GM12891 (cell line): ENCODE measurements at places on chromosomes 12 and 14.

- no peak for DNase-seq
Observed at GRCh38 chr14:35444104-35444503, 39.6 kb upstream of the NFKBIA start.

GRCh38 chr12:96157427-96157826 is 36.7 kb upstream of the ELK3 start:
- DNase-seq, result no peak

DNA sequence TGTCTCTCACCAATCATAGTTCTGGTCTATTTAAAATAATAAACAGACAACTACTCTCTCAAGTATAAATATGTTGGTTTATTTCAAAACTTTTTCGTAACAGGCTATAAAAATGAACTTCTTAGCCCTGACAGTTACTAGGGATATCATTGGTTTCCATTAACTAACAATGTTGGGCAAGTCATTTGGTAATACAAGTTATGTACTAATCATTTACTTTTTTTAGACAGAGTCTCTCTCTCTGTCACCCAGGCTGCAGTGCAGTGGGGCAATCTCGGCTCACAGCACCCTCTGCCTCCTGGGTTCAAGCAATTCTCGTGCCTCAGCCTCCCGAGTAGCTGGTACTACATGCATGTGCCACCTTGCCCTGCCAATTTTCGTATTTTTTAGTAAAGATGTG is 14.6 kb upstream of the KANSL2 start:
- no peak for DNase-seq

GRCh38 chr14:79436335-79436734 is 775.0 kb downstream of the DIO2 start:
- no peak for DNase-seq

DNA sequence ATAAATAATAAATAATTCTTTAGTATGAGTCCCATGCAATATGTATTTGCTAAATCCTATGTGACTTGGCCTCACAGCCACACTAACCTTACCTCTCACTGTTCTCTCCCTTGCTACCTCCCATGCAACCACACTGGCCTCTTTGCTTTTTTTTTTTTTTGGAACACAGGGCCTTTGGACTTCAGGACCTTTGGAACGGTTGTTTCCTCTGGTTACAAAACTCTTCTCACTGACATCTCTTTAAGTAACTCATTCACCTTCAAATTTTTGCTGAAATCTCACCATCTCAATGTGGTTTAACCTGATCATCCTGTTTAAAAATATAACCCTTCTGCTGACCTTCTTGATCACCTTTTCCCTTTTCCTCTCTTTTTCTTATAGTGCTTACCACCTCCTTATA is 194.0 kb downstream of the SSPN start:
- no peak for DNase-seq

- DNase-seq, result no peak
Observed at GRCh38 chr12:108821407-108822397, 35.7 kb downstream of the SSH1 start.

DNA sequence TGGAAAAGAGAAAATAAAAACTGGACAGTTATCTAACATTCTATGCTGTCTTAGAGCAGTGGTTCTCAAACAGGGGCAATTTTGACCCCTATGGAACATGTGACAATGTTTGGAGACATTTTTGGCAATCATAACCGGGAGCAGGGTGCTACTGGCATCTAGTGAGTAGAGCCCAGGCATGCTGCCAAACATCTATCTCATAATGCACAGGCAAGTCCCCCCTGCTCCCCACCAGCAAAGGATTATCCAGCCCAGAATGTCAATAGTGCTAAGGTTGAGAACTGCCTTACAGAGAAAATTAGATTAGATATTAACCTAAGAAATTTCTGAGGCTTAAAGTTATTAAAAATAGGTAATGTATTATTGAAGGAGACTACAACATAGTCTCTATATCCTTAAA is 22.9 kb upstream of the CATSPERB start:
- DNase-seq, result no peak

DNA sequence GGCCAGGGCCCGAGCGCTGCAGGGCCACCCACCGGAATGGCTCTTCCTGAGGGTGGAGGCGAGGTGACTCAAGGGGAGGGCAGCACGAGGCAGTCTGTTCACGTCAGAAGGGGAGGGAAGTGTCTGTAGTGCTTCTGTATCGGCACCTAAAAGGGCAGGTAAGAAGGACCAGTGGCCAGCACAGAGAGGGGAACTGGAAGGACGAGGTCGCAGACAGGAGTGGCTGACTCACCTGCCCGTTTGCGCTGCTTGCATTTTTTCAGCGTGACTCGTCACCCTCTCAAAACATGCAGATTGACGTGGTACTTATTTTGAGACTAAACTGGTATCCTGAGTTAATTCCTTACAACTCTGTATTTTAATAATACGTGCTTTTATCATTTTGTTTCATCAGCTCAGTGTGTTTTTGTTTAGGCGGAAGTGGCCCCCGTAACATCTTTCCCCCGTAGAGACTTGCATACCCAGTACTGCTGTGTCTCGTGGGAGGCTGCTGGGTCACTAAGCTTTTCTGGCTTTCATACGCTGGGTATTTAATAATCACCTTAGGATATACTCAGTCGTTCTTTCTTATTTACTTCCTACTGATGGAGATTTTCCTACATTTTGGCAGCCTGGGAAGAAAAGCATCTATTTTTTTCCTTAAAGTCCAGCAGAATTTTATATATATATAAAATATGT is 26.4 kb downstream of the SFSWAP start:
- no peak for DNase-seq

GRCh38 chr14:41875116-41875515 is 268.4 kb downstream of the LRFN5 start:
- DNase-seq, result no peak

DNA sequence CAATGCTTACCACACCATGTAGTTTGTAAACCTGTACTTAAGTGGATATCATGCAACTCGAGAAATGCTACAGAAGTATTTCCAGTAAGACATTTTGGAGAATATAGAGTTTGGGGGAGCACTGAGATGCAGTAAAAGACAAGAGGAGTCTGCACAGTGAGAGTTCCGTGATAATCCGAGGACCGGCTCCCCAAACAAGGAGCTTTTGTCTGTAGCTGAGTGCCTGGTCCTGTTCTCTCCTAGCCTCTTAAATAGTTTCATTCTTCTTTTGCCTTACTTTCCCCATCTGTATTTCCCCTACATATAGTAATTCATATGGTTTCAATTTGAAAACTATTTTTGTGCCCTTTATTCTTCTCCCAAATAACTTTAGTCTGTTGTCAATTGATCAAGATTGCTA is 364.1 kb downstream of the EGLN3 start:
- DNase-seq, result no peak

DNA sequence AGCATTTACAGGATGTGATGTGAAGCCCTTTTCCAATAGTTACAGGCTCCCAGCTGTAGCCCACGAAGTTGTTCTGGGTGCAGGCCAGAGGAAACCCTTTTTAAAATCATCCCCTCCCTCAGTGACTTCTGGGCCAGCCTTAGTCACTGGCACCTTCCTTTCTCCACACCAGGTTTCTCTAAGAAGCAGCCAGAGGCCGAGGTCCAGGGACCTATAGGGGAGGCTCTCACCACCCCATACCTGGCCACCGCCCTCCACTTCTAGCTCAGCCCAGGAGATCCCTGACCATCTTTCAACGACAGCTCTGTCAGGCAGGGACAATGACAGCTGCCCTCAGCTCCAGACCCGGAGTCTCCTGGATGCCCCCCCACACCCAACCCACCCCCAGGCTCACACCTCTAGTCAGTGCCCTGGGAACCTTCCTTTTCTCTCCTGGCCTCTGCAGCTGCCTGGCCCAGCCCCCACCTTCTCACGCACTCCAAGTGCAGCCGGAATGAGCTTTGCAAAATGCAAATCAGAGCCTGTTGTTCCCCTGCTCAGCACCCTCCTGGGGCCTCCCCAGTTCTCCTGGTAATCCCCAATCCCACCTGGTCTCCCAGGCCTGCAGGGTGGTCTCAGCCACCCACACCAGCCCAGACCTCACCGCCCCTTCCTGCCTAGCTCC is 46.7 kb downstream of the TESC start:
- no peak for DNase-seq

GRCh38 chr12:32254260-32254956 is 144.9 kb upstream of the FGD4 start:
- no peak for DNase-seq

GRCh38 chr12:66189889-66190288 is 875 bp downstream of the IRAK3 start:
- DNase-seq, result no peak

GRCh38 chr14:27002179-27002578 is 404.3 kb upstream of the NOVA1 start:
- DNase-seq, result no peak

DNA sequence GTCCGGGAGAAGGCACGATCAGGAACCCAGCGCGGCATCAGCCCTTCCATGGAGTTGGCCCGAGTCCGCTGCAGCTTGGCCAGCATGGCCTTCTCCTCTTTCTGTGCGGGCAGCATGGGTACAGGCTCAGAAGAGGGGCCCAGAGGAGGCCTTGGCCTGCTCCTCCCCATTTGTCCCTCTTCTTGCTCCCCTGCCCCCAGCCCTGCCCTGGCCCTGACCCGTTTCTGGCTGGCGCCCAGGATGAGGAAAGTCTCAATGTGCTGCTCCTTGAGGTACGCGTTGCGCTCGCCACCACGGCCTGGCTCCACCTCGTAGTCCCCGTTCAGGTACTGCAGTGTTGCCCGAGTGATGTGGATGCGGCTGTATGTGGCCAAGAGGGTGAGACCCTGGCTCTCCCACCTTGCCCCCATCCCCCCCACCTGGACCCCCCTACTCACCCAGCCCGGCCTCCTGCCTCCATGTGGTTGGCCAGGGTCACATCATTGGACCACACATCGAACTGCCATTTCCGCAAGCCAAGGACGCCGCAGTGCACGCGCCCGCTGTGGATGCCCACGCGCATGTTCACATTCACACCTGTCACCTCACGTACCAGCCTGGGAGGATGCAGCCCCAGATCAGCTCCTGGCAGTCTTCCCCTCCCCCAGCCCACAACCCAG is 12.8 kb downstream of the ADCY6 start:
- DNase-seq, result no peak

- DNase-seq, result no peak
Observed at GRCh38 chr12:28998662-28999120, 150.4 kb upstream of the FAR2 start.

DNA sequence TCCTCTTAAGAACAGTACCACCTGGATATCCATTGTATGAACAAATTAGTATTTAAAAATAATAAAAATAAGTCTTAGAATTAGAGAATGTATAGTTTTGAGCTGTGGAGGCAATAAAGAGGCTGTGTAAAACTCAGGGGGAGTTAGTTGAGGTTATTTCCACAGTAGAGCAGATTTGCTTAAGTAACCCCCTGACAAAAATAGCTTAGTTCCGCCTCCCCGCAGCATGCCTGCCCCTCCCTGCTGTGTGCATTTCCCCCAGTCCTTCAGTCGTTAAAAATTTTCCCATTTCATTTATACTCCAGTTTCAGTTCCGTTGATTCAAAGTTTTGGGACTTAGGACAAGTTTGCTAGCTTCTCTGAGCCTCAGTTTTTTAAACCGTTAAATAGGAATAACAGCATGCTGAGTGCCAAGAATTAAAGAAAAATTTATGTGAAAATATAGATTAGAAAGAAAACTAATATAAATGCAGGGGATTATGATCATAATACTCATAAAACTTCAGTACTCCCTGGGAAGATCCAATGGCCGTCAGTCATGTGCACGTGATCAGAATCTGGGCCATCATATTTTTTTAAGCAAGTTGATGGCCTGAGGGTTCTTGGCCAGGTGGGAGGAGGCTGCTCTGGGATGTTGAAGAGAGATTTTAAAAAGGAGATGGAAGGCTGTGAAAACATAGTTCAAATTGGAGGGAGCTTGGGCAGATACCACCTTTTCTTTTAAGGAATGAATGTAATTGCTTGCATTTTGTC is 14.5 kb upstream of the SLC38A2 start:
- no peak for DNase-seq

GRCh38 chr12:98559666-98560065 is 33.8 kb upstream of the SLC25A3 start:
- DNase-seq, result no peak

DNA sequence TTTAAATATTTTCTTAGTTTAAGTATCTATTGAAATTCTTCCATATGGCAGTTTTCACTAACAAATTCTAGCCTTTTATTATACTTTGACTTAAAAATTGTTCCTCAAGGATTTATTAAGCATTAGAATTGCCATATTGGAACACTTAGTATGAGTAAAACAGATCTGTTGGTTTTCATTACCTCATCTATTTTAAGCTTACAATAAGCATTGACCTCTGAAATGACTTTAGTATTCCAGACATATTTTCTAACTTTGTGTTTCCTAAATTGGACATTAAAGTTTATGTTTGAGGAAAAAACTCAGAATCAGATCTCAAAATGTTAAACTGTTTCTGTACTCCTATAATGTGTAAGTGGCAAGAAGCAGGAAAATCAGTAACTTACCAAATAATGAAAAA is 48.4 kb downstream of the CSRP2 start:
- no peak for DNase-seq

- DNase-seq, result no peak
Observed at GRCh38 chr14:103223818-103224352, 100.6 kb downstream of the TNFAIP2 start.

DNA sequence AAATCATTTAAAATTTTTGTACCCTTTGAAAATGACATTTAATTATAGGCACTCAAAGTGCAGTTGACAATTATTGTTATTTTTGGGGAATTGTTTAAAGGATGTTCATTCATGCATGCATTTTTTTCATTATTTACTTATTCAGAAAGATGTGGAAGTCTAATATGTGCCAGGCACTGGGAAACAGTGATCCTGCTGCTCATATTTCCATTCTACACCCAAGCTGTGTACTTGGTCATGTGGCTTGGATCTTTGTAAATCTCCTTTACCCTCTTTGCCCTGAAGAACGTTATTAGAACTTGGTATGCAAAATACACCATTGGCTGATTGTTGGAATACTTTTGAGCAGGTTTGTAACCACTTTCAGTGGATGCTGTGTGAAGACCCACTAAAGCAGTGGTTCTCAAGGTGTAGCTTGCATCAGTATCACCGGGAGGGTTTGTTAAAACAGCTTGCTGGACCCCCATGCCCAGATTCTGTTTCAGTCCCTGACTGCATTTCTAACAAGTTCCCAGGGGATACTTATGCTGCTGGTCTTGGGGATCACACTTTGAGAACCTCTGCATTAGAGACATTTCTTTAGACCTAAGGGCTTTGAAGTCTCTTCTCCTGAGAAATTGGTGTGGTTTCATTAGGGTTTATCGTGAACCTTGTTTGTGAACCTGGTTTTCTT is 47.5 kb downstream of the PRKCH start:
- DNase-seq, result no peak

GRCh38 chr12:25852792-25853191 is 105.7 kb upstream of the RASSF8 start:
- DNase-seq, result no peak

DNA sequence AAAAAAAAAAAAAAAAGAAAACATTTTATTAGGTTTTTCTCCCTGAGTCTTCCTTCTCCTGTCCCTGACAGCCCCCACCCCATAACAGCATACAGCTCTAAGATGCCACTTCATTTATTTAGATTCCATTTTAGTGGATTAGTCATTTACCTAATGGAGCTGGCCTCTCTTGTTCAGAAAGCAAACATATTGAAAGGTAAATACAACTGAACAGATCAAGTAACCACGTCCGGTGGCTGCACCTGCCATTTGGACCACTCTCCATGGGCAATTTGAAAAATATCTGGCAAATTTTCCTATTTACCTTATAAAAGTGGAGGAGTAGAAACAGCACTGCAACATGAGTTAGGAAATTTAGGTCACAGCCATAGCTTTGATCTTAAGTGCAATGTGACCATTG is 254.6 kb downstream of the C12orf42 start:
- DNase-seq, result no peak
